NCI-H1105 treated with DMSO at 0.1 percent for 48 hours (cell line): ENCODE measurements at places on chromosomes 3 and 15.

DNA sequence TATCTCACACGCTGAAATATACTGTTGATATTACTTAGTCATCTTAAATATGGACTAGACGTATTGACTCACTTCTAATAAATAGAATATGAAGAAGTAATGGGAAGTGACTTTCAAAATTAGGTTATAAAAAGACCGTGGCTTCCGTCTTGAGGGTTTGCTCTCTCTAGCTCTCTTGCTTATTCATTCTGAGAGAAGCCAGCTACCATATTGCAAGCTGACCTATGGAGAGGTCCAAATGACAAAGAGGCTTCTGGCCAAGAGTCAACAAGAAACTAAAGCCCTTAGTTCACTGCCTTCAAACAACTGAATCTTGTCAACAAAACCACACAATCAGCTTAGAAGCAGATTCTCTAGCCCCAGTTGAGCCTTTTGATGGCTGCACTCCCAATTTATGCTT, 46.1 kb downstream of the SLC9C1 start:
- DNase-seq = no peak

DNA sequence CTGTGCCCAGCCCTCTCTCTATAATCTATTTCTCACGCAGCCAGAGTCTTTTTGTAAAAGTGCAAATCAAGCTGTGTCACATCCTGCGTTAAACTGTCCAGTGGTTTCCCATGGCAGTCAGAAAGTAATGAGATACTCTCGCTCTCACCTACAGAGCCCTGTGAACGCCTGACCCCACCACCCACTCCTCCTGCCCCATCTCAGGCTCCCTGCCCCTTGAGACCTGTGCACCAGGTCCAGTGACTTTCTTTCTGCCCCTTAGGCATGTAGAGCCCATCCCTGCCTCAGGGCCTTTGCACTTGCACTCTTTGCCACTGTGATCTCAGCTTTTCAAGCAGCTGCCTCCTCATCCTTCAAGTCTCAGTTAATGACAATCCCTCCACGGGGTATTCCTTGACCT, 58.3 kb upstream of the RASGRP1 start:
- DNase-seq = no peak

- DNase-seq = no peak
Observed at GRCh38 chr3:195918176-195918575, 9.8 kb upstream of the TNK2 start.

GRCh38 chr15:24898715-24899272, 56.0 kb upstream of the SNRPN start:
- DNase-seq = no peak

DNA sequence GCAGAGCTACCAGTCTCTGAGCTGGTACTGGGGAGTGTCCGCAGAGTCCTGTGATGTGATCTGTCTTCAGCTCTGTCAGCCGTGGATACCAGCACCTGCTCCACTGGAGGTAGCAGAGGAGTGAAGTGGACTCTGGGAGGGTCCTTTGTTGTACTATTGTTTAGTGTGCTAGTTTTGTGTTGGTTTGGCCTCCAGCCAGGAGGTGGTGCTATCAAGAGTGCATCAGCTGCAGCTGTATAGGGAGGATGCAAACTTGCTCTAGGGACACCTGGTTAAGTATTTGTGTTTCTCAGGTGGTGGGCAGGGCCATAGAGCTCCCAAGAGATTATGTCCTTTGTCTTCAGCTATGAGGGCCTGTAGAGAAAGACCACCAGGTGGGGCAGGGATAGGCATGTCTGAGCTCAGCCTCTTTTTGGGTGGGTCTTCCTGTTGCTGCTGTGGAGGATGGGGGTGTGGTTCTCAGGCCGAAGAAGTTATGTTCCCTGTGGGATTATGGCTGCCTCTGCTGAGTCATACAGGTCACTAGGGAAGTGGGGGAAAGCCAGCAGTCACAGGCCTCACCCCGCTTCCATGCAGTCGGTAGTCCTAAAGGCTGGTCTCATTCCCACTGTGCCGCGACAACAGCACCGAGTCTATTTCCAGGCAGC, 443.2 kb upstream of the TBL1XR1 start:
- DNase-seq = peak; percentile 86

- DNase-seq = no peak
Observed at GRCh38 chr3:154536751-154537150, 106.8 kb upstream of the GPR149 start.
